SW480 (cell line): ENCODE measurements at places on chromosomes 7 and 10.

DNA sequence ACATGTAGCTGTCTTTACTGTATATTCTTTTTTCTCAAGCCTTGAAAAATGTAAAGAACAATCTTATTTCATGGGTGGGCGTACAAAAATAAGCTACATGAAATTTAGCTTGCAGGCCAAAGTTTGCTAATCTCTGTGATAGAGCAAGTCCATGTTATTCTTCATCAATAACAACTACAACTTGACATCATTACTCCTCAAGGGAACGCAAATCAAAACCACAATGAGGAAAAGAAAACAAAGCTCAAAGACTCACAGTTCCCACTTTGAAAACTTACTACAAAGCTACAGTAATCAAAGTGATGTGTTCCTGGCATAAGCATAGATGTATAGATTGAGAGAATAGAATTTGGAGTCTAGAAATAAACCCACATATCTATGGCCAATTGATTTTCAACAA, 62.5 kb downstream of the GNA12 start:
- DNase-seq = no peak

GRCh38 chr7:88310956-88311674, 4.4 kb upstream of the STEAP4 start:
- no peak for DNase-seq

GRCh38 chr10:44745920-44746319, 165.2 kb upstream of the TMEM72 start:
- no peak for DNase-seq

- no peak for DNase-seq
Measured at GRCh38 chr7:94228678-94229077, 166.0 kb upstream of the COL1A2 start.

GRCh38 chr7:44216521-44217222, 15.9 kb downstream of the YKT6 start:
- no peak for DNase-seq

GRCh38 chr7:29461996-29462395, 101.6 kb upstream of the PRR15 start:
- DNase-seq = no peak

DNA sequence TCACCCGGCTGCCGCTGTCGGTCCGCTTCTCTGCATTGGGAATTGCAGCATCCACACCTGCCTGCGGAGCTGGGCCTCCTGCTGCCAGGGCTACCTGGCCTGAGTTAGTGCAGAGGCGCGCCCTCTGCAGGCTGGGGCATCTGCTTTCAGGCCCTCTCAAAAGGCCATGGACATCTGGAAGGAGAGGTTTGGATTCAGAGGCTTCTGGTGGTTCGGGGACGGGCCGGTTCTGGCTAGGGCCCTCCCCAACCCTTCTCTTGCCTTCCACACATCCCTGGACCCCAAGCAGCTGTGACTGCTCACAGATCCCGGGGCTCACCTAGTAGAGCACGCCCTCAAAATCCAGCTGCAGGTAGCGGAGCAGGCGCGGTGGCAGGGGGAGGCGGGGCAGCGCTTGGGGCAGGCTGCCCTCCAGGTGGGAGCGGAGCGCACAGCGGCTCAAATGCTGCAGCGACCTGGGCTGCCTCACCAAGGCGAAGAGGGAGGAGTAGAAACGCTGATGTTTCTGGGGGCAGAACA, 8.4 kb upstream of the GBX1 start:
- no peak for DNase-seq

DNA sequence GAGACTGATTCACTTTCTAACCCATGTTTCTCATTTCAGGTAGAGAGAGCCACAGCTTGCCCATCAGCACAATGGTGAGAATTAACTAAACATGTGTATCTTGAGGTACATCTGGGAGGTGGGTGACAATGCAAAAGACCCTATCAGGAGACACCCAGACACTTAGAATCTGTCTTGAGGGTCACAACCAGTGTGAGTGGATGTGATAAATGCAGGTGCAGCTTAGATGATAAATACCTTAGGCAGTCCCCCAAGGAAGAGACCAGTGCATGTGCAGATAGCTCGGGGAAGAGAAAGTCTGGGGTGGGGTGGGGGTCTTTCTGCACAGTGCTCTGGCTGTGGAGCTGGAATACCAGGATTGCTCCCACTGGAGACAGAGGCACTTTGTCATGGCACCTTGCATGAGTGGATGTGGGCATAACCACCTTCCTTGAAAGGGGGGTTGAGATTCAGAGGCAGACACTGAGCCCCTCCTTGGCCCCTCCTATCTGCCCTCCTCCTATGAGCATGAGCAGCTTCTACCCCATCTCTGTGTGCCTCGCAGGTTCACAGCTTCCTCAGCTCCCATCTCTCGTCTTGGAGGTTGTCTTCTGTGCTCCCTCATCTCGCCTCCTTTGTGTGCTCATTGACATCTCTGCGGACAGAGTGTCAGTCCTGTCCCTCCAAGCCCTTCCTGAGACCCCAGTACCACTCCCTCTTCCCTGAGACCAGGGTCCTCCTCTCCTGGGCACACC, 349.8 kb downstream of the TCERG1L start:
- DNase-seq = no peak

DNA sequence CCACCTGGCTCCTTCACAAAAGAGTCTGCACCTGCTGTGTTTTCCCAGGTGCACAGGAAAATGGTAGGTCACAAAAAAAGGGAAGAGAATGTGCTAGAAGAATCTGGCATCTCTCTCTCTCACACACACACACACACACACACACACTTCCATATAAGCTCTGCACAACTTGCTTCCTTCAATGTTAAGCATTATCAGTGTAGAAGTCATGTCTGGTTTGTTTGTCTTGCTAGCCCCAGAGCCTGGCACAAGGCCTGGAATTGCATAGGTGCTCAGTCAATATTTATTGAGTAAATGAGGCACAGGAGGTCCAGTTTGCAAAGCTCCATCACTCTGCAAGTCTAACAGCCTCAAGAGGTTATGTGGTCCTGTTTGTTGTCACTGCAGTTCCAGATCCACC, 867.3 kb upstream of the AUTS2 start:
- DNase-seq = no peak

DNA sequence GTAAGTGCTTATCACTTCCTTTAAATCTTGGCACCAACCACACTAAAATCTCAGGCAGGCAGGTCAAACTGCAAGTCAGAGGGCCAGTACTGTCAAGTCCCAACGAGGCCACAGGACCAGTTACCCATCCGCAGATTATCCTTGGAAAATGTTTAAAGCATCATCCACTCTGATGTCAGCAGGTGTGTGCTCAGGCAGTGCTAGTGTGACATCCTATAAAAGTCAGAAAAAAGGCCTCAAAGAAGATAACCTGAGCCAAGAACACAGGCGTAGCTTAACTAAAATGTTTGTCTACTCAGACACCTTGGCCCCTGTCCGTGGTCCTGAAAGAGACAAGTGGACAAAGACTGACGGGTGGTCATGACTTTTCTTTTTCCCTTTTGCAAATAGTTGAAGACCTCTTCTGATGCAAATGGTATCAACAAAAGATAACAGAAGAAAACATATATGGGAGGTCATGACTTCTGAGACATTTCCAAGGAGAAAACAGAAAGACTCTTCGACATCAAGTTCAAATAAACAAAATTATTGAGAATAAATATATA, 309.3 kb downstream of the KCNMA1 start:
- DNase-seq = no peak

GRCh38 chr10:104120903-104121484, 977 bp upstream of the SFR1 start:
- peak; percentile 92 for DNase-seq

GRCh38 chr10:133399123-133399601, 5.2 kb downstream of the MTG1 start:
- DNase-seq = no peak

DNA sequence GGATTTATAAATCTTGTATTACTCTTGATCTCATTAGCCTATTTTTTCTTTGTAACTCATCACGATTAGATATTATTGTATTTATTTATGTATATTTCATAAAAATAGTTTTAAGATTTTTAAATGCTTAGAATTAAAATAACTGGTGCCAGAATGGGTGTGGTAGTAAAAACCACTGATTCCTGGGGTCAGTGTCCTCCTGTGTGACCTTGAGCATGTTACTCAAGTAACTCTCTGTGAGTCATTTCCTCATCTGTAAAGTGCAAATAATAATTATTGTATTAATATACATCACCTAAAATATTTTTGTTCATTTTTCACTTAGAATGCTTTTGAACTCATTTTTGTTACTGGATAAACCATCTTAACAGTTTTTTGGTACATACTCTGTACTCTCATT, 91.3 kb upstream of the TMEM229A start:
- no peak for DNase-seq

DNA sequence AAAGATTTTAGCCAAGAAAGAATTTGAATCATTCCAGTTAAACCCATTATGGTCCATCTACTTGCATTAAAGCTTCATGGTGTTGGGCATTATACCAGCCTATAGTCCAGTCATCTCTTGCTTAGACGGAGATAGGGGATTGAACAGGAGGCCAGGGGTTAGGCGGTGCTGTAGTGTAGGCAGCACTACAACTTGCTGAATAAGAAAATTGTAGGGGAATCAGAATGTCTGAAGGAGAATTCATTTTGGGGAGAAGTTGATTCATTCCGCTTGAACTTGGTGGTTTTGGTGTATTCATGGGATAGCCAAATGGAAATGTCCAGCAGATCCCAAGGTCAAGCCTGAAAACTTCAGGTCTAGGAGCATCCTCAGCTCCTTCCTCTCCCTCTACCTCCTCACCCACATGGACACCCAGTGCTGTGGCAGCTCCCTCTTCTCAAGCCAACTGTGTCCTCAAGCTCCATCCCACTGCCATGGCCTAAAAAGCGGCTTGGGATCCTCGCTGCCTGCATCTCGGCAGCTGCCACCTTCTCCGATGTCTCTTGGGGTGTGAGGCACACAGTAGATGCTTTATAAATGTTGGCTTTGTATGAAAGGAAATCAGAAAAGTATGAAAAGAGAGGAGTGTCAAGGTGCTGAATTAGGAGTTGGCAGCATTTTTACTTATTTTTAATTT, 63.6 kb upstream of the MNX1 start:
- DNase-seq = no peak

- DNase-seq = no peak
Measured at GRCh38 chr10:132464256-132465192, 67.5 kb downstream of the PWWP2B start.

DNA sequence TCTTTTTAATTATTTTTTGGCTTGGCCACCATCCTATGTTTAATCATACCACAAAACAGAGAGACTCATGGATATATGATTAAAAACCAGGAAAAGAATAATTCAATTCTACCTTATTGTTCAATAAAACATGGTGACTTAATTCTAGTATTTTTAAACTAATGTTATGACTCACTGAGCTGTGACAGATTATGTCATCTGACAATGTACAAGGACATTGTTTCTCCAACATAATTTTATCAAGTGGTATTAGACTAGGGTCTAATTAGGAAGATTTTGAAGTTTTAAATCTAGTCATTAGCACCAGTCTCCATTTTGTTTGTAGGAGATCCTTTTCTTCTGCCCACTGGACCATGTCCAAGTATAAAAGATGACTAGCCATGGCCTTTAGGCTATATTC, 199.3 kb upstream of the MDFIC start:
- DNase-seq = no peak

- no peak for DNase-seq
Measured at GRCh38 chr7:67547183-67547907, 550.7 kb downstream of the TYW1 start.

DNA sequence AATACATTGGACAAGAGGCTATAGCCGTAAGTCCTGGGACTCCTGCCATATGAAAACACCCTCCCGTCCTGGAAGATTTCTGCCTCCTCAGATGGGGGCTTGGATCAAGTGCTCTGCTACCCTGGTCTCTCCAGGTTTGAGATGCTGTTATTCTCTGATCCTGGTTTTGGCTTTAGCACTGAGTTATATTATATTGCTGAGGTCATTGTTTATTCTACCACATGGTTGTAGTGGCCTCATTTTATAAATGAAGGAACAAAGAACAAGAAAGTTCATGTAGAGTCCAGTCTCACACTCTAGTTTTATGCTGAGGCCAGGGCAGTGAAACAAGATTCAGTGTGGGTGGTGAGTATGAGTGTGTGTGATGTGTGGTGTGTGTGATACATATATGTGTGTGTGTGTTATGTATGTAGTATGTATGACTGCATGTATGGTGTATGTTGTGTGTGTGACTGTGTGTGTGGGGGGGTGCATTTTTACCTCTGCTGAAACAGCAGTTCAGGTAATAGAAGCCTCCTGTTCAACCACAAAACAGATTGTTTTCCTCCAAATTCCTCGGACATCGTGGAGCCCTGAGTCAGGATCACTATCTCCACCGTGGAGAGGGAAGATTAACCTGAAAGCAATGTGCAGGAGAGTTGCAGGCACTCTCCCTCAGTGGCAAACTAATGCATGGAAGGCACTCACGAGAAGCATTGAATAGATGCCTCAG, 80.7 kb downstream of the C7orf25 start:
- no peak for DNase-seq

DNA sequence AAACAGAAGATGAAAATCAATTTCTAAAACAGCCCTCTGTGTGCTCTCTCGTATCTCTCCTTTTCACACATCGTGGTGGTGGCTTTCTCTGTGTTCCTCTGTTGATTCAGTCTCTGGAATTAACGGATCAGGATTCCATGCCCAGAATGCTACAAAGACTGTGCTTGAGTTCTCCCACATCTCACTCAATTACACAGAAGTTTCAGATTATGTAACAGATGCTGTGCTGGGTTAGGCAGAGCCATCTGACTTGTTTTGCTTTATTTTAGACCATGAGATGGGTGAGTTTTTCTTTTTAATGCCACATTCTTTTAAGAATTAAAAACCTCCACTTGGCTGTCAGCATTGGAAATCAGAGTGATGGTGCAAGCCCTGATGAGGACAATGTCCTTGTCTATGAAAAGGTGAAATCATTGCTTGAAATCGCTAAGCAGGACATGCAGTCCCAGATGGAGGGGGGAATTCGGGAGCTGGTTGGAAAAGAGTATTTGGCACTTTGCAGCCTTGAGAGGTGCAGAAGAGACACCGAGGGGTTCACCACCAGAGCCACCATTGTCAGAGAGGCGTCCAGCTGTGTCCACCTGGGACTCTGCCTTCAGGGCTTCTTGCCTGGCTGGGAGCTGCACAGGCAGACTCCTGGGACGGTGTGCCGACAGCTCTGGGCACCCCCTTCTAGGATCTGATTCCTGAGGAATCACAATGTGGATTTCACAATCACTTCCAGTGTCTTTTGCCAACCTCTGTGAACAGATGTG, 80.4 kb downstream of the EGFR start:
- no peak for DNase-seq

- no peak for DNase-seq
Measured at GRCh38 chr10:23585186-23585585, 146.3 kb downstream of the OTUD1 start.
